ENCODE measurements at places on chromosomes 12 and 14.

DNA sequence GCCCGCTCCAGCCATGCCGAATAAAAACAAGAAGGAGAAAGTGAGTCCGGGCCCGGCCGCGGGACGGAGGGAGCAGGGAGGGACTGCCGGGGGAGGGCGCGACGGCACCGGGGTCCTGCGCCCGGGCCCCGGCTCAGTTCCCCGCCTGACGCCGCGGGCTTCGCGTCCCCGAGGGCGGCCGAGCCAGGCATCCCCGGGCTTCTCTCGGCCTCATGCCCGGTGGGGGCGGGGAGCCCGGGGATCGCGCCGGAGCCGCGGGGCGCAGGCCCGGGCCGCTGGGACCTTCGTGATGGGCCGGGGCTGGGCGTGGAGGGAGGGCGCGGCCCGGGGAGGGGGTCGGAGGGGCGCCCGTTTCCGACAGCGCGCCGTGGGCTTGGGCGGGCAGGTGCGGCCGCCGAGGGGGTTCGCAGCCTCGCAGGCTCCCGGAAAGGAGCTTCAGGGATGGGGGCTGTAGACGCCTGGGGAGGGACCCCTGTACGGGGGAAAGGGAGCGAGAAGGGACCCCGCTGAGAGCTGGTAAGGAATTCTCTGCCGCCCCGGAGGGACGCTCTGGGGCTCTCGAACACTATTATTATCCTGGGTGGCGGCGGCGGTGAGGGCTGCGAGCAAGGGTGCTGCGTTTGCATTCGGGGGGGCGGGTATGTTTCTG lies 496 bp downstream of the PPP2R5C start:
- peak; percentile 65 for DNase-seq

DNA sequence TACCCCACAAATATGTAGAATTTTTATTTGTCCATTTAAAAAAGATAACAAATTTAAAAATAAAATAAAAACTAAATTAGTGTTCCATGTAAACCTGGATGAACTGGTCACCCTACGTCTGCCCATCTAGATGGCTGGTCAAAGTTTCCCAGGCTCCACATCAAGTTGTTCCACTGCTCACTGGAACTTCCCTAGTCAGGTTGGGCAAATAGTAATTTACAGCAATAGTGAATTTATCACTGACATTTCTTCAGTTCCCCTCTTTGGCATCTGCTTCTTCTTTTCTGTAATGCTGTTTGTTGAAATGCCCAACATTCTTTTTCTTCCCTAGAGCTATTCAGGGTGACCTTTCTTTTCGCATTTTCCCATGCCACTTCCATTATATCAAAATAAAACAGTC lies 272.7 kb upstream of the BTG1 start:
- no peak for DNase-seq

- no peak for DNase-seq
These were observed 128.6 kb downstream of the ACSS3 start for GRCh38 chr12:81206429-81206828.

GRCh38 chr14:31241450-31242114 lies 34.0 kb upstream of the HECTD1 start:
- no peak for DNase-seq

DNA sequence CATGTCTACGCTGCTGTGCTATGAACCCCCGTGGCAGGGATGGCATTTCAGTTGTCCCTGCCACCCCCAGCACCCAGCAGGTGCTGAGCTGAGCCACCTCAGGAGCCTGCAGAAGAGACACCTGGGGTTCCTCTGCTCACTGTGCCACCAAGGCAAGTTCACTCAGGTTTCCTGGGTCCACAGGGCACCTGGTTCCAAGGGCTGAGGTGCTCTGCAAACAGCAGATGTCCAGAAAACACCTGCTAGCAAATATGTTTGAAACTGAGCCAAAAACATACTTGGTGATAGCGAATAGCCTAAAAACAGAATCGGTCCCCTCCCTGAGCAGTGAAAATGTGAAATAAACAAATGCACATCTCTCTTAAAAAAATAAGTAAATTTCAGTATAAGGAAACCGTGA lies 35.6 kb upstream of the GPR68 start:
- no peak for DNase-seq

DNA sequence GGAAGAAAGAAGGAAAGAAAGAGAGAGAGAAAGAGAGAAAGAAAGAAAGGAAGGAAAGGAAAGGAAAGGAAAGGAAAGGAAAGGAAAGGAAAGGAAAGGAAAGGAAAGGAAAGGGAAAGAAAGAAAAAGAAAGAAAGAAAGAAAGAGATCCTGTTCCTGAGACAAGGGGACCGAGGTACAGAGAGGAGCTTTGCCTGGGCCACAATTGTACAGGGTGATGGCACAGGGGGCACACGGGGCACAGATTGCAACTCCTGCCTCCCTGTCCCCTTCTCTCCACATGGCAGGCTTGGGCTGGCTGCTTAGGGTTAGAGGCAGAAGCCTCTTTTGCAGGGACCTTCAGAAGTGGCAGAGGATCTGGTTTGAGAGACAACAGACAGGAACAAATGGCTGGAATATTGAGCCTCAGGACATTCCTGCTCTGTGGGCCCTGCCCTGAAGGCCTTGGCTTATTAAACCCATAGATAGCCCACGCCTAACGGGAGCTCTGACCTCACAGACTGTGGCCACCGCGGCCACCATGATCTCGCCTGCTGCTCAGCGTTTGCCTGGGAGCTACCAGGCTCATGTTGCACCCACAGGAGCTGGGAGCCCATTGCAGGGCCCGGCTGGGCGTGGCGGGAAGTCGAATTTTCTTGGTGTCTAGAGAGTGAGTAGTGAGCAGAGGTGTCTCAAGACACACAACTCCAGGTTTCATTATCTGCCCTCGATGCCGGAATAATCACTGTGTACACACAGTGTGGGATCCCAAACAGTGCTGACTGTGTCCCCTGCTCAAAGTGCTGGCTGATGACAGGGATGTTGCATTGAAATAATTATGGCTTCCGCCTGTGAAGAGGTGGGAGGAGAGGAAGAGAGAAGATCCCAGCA lies 147.9 kb upstream of the NCOR2 start:
- DNase-seq = no peak

GRCh38 chr12:12099102-12099501 lies 28.4 kb downstream of the BCL2L14 start:
- DNase-seq = no peak

DNA sequence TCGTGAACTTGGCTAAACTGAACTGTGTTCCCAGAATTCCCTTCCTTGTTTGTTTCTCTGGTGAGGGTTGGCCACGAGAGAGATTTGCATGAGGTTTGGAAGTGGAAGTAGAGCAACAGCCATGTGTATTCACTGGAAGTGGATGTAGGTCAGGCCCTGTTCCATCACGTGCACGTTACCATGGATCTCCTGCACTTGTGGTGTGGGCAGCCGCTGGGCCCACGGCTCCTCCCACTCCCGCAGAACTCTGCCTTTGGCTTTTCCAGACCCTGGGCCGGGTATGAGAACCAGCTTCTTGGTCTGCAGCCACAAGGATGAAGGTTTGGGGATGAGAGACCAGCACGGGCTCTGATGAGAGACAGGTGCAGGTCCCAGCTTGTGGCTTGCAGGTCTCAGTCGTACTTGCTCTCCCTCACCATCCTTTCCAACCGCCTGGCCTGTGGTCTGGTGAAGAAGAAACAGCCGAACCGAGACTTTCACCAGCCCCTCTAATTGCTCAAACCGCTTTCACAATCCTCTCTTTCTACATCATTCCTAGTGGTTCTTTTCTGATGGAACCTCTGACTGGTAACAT lies 94.9 kb downstream of the DUSP16 start:
- DNase-seq = peak; percentile 61

DNA sequence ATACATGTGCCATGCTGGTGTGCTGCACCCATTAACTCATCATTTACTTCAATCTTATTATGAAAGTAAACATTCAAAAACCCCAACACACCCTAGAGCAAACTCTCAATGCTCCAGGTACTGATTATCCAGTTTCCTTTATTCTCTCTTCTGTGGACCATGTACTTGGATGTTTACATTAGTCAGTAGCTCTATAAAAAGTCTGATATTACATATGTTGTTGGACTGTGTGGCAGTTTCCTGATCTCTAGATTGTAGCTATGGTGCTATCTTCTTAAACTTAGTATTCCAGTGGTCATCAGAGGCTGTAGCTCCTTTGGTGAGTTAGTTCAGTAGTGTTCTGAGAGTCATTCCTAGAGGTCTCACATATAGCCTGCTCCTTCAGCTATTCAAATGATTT lies 25.1 kb upstream of the ITGA5 start:
- DNase-seq = no peak

- DNase-seq = peak; percentile 97
These were observed at the start of gene ZBTB25 for GRCh38 chr14:64503434-64504309. ZBTB25 (minus strand) TSS chr14:64503838; CDS start chr14:64490533, 13,305 bp downstream.

GRCh38 chr12:114166362-114166761 lies 200.2 kb upstream of the RBM19 start:
- DNase-seq = peak; percentile 11

- DNase-seq = peak; percentile 76
These were observed 100.0 kb downstream of the ARF6 start for GRCh38 chr14:49992901-49993339.

DNA sequence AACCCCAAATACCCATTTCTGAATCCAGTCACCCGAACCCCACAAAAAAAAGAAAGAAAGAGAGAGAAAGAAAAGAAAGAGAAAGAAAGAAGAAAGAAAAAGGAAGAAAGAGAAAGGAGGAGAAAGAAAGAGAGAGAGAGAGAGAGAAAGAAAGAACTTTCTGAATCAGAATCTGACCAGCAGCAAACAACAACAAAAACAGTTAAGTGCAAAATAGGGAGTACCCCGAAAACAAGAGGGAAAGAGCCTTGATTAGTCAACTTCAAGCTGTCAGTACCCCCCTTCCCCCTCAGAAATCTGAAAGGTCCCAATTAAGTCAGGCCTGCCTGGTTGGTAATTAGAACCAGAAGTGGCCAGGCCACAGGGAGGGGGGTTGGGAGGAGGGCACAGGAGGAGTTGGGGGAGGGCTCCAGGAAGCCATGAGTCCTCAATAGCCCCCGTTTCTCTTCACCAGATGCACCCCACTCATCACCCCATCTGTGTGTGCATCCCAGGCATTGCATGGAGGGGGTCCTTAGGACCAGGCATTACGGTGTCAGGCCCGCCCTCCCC lies 9.8 kb downstream of the RARG start:
- DNase-seq = no peak

DNA sequence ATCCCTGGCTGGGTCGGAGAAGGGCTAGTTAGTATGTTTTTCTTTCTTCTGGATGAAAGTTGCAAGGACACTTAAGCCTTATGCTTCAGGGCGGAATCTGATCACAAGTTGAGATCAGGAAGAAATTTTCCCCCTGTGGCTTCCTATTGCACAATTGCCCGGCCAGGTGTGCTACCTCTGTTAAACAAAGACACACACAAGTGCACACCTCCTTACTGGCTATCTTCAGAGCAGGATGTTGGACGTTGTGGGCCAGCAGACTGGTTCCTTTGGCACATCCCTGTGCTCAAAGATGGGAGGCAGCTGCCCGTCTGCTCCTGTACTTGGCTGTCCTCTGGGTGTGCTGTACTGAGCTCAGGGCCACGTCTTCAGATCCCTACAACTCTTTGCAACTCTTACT lies 19.1 kb downstream of the ETV6 start:
- no peak for DNase-seq

DNA sequence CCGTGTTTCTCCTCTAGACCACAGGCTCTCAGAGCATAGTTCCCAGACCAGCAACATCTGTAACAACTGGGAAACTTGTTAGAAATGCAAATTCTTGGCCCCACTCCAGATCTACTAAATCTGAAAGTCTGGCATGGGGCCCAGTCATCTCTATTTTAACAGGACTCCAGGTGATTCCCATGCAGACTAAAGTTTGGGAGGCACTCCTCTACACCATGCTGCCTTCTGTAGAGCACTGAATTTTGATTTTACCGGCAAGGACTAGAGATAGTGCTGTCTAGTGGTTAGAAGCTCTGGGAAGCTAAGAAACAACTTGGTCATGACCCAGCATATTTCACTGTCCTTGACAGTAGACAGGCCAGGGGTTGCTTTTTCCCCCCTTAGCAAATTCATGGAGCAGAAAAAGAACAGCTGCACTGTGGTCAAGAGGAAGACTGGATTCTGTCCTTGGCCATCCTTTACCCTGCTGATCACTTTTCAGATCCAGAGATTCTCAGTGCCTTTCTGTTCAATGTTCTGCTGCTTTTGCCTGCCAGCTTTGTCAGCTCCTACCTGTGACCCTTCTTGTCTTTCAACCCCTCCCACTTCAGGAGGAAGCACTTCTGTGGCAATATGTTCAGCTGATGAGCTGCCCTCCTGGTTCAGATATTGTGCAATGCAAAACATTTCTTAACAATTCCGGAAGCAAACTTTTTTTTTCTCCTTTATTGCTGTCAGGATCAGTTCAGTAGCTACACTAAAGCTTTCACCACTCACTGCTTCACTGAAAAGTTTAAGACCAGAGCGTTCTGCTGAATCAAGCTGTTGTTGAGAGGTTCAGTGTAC lies 133.8 kb upstream of the NUDT4 start:
- peak; percentile 29 for DNase-seq

DNA sequence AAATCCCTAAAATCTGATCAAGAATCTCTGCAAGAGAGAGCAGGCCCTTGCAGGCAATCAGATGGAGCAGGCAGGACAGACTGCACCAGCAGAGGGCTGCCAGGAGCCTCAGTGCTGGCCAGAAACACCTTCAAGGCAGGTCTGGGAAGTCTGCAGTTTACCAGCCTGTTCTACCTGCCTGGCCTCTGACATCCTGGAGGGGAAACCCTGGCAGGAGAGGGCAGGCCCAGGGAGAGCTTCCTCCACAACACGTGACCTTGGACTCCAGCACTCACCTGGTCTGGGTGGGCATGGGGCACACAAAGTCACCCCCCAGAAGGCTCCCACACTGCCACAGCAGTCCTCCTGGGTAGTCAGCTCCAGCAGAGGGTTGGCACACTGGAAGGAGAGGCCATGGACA lies 56.0 kb downstream of the ISCA2 start:
- peak; percentile 25 for DNase-seq

DNA sequence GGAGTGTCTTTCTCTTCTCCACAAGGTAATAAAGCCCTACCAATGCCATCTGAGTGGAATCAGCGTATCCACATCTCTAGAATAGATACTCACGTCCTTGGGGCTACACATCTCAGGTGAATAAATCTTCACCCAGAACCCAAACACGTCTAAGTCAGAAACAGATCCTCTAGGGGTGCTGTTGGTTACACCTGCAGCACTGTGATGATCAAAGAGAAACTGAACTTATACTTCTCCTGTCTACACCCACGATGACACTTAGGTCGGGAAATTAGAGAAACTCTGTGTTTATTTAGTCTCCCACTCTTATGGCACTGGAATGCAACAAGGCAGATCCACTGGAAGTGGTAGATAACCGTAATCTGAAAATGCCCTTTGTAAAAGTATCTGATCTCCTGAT lies 46.2 kb downstream of the WIF1 start:
- no peak for DNase-seq

- no peak for DNase-seq
These were observed 202.6 kb upstream of the LRFN5 start for GRCh38 chr14:41404126-41404525.

- DNase-seq = no peak
These were observed 2.1 kb downstream of the PLD4 start for GRCh38 chr14:104926619-104927431.

- peak; percentile 85 for DNase-seq
These were observed 30.2 kb downstream of the PEX5 start for GRCh38 chr12:7219599-7220243.

DNA sequence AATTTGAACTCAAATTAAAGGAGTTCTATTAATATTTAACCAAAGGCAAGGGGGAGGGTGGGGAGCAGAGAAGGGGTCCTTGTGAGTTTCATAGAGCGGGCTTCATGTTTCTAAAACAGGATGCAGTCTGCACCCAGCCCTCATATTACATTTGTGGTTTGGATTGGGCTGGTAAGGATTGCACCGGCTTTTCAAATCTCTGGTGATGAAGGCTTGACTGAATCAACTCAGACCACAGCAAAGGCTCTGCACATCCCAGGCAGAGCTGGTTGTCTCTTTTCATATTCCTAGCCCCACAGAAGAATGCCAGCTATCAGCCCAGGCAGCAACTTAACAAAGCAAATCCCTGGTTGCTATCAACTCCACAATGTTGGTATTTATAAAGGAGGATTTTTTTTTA lies 1221.4 kb downstream of the VRK1 start:
- DNase-seq = peak; percentile 47
